ENCODE measurements at places on chromosomes 3 and 15.

GRCh38 chr15:72474912-72475628 is 940 bp downstream of the ARIH1 start:
- peak; percentile 78 for DNase-seq

GRCh38 chr3:121834157-121834670 is 646 bp downstream of the IQCB1 start:
- peak; percentile 37 for DNase-seq

- DNase-seq, result no peak
These were observed 25.4 kb downstream of the XXYLT1 start for GRCh38 chr3:195245531-195245951.

DNA sequence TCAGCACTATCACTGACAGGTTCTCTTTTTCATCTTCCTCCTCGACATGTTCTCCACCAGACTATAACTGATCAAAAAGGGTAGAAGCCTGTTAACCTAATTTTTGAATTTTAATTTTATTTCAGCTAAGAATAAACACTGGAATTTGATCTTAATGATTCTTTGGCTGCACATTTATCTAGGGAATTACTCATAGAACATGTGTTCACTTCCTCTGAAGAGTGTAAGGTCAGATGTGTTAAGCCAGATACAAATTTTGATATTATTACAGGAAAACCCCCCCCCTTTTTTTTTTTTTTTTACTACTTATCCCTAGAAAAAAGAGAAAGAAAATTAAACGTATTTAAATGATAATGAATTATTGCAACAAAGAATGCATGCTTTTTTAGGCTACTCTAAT is 15.0 kb downstream of the DCBLD2 start:
- peak; percentile 50 for DNase-seq

GRCh38 chr3:108004647-108005046 is 86.2 kb downstream of the CD47 start:
- DNase-seq, result no peak

- DNase-seq, result no peak
These were observed 9.5 kb downstream of the TYRO3 start for GRCh38 chr15:41568350-41569017.

DNA sequence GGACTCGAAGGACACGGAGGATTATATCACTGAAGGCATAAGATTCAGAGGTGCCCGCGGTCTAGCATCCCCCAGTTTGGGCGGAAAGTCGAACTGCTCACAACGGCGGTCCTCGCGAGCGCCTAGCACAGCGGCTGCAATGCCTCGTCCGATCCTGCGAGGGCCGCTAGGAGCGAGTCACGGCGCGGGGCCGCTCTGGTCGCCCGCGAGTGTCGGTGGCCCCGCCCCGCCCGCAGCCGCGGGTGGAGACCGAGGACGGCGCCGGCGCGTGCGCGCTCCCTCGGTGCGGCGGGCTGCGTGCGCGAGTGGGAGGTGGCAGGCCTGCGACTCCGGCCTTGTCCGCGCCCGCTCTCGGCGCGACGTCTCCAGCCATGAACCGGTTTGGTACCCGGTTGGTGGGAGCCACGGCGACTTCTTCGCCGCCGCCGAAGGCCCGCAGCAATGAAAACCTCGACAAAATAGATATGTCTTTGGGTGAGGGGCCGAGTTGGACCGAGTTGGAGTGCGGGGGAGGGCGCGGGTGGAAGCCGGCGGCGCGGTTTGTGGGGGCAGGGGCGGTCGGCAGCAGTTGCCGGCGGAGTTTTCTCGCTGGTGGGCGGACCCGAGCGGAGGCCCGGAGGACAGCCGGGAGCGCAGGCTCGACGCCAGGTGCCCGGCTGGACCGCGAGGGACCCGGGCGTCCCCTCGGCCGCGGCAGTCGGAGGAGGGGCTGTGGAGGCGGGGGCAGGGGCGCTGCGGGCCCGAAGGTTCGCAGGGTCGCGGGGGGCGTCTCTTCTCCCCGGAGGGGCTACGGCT is at the start of gene FYTTD1:
Gene FYTTD1 (plus strand): TSS at position 283 of the 795 bp plus-strand sequence. CDS start 89 bp downstream, at position 372.
- DNase-seq, result peak; percentile 90

GRCh38 chr15:59950603-59951388 is 53.3 kb upstream of the FOXB1 start:
- DNase-seq, result no peak

DNA sequence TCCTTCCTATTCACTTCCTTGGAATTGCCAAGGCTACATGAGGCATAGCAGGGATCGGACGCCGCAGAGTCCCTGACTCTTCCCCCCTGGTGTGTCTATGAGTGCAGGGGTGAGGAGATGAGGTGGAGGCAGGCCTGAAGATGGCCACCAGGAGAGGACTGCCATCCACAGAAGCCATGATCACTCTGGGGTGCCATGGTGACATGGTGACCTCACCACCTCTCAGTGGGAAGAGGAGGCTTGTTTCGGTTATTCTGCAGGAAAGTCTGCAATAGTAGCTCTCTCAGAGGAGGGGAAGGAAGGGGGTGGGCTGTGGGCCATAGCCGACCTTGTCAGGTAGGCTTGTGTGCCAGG is 57.0 kb upstream of the LIMD1 start:
- no peak for DNase-seq

DNA sequence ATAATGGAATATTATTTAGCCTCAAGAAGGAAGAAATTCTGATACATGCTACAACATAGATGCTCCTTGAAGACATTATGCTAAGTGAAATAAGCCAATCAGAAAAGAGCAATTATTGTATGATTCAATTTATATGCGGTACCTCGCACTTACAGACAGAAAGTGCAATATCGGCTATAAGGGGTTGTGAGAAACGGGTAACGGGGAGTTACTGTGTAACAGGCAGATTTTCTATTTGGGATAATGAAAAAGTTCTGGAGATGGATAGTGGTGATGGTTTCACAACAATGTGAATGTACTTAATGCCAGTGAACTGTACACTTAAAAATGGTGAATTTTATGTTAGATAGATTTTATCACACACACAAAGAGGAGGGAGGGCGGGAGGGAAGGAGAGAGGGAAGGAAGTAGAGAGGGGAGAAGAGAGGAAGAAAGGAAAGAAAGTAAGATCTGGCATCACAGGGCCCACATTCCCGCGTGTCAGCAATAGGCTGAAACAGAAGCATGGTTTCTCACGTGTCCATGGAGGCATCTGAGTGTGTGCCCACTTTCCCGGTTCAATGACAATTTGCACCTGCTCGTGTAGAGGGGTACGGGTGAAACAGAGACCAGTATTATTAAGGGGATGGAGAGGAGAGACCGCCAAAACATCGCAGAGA is 700 bp upstream of the BLM start:
- DNase-seq, result peak; percentile 27

GRCh38 chr15:35134299-35134698 is 49.2 kb upstream of the NANOGP8 start:
- no peak for DNase-seq

GRCh38 chr3:55717481-55717880 is 230.4 kb upstream of the WNT5A start:
- DNase-seq, result no peak

GRCh38 chr3:14461748-14462324 is 59.4 kb downstream of the SLC6A6 start:
- peak; percentile 77 for DNase-seq

GRCh38 chr3:56930706-56931105 is 129.0 kb upstream of the ARHGEF3 start:
- peak; percentile 72 for DNase-seq

GRCh38 chr15:74208901-74209559 is 6.4 kb upstream of the STRA6 start:
- DNase-seq, result peak; percentile 72

GRCh38 chr3:133828576-133829309 is 23.1 kb downstream of the SRPRB start:
- no peak for DNase-seq

DNA sequence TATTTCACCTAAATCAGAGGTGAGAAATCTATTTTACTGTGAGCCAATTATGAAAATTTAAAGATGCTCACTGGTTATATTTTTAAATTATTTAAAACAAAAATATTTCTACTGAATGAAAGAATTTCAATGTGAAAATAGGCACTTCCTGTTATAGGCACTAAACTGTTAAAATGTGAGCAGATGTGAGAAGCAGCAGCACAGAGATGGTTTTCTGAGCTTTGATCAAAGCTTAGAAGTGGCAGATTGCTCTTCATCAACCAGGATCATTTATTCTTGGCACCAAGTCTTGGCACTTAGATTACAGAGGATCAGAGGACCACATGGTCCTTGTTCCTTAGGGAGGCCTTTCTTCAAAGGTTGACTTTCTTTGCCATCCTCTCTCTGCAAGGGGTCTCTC is 18.0 kb upstream of the TSC22D2 start:
- DNase-seq, result no peak

DNA sequence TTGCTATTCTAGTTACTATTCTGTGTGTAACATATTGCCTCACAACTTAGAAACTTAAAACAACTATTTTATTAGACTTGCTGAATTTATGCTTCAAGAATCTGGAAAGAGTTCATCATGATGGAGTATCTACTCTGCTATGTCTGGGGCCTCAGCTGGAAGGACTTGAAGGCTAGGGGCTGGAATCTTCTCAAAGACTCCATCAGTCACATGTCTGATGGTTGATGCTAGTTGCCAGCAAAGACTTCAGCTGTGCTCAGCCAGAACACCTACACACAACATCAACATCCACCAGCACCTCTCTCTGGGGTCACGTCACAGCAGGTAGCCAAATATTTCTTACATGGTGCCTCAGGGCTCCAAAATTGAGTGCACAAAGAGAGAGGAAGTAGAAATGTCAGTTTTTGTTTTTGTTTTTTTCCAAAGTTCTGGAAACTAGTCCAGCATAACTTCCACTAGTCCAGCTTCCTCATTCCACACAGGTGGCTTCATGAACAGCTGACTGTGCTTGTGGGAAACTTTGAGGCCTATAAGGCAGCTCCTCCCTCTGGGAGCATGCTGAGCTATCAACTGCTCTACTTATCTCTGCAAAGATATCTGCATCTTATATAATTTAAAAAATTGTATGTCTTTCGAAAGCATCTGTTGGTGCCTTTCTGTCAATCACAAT is 325.4 kb upstream of the AGTR1 start:
- peak; percentile 5 for DNase-seq

DNA sequence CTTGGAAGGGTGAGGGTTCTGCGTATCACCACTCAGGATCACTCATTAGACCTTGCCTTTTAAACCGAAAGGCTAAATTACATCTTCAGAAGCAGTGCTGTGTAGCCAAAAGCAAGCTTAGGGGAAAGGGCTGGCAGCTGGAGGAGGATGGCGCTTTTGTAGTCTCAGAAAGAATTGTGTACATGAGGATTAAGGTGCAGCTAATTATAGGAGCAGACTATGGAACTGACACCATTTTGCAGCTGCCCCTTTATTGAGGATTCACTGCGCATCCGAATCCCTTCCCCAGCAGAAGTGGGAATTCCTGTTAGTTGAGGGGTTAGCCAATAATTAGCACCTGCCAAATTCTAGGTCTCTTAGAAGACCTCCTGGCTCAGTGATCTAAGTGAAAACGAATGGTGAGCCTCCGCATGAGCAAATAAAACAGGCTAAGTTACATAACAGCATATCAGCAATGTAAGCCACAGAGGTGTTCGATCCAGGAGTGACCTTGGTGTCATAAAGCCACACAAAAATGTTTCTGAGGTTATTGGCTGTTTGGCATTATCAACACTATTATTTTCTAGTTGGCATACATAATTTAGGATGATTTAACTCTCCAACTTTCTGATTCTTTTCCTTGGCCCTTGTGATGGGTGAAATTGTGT is 42.6 kb upstream of the SEMA6D start:
- no peak for DNase-seq
